Activated naive CD8-positive, alpha-beta T cell treated with anti-CD3 and anti-CD28 coated beads for 36 hours (primary cell): ENCODE measurements at places on chromosomes 1 and 21. TPM values are rescaled to one million over a fixed set of nuclear protein-coding genes. Genes with fewer than 3 reads are reported as not detected.

- no peak overlapping the region for H3K27ac ChIP-seq
- no peak for DNase-seq
- peaks cover 5% of the 10 kb centered on the region for H3K36me3 ChIP-seq
- H3K4me1 ChIP-seq = no peaks in the 10 kb centered on the region
- H3K4me3 ChIP-seq = no peak overlapping the region
These were observed 113.1 kb upstream of the BMP8A start for GRCh38 chr1:39378377-39378776.

GRCh38 chr1:205967554-205968335 is 24.5 kb upstream of the SLC26A9 start:
- no peaks in the 10 kb centered on the region for H3K4me1 ChIP-seq
- H3K36me3 ChIP-seq = no peaks in the 10 kb centered on the region
- H3K27ac ChIP-seq = no peak overlapping the region
- no peak overlapping the region for H3K4me3 ChIP-seq
- H3K27me3 ChIP-seq = no peaks in the 10 kb centered on the region

- no peaks in the 10 kb centered on the region for H3K36me3 ChIP-seq
- H3K27ac ChIP-seq = no peak overlapping the region
- no peaks in the 10 kb centered on the region for H3K4me1 ChIP-seq
- no peak for DNase-seq
- no peak overlapping the region for H3K4me3 ChIP-seq
These were observed 785.1 kb downstream of the LTN1 start for GRCh38 chr21:28207436-28208173.

Gene TINAGL1
- total RNA-seq = not detected

DNA sequence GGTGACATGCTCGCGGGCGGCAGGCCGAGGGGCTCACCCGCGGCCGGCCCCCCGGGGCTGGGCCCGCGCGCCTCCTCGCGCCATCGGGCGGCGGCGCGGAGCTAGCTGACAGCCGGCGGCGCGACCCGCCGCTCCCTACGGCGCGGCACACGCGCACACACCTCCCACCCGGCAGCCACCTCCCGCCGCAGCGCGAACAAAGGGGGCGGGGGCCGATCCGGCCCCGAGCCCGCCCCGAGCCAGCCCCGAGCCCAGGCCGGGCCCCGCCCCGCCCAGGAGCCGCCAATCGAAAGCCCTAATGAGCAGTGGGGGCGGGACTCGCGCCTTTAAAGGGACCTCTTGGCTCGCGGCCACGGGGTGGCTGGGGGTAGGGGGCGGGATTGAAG is at the start of gene KIF21B:
TSS of gene KIF21B (minus strand) at position 198 of the 386 bp plus-strand sequence. CDS start 331 bp downstream, outside the sequence.
- H3K27me3 ChIP-seq = no peaks in the 10 kb centered on the region
- H3K27ac ChIP-seq = peak within 1 kb of the TSS; percentile 100
- H3K4me1 ChIP-seq = peaks cover 65% of the 10 kb centered on the region
- H3K4me3 ChIP-seq = peak within 1 kb of the TSS; percentile 98

Gene UBL4B
- total RNA-seq = not detected

Gene ADAM15
- 32.5 TPM for total RNA-seq

DNA sequence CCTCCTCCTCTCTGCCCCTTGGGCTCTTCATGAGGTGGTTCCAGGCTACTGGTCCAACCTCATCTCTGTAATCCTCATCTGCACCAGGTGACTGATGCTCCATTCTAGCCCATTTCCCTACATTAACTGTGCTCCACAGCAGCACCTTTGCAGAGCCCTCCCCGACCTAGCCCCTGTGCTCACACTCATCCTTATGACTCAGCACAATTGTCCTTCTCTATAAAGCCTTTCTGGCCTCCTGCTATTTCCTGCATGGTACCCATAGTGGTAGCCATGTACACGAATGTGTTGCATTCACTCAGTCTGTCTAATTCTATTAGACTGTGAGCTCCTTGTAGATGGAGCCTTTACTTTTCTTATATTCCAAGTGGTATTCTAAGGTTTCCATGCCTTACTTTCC is 339.0 kb downstream of the DISC1 start:
- H3K27me3 ChIP-seq = no peaks in the 10 kb centered on the region
- H3K4me3 ChIP-seq = no peak overlapping the region
- H3K4me1 ChIP-seq = no peaks in the 10 kb centered on the region
- H3K36me3 ChIP-seq = peaks cover 25% of the 10 kb centered on the region
- DNase-seq = no peak

Gene TRAF3IP3
- total RNA-seq = 204 TPM

Gene NAXE
- 68.2 TPM for total RNA-seq

Gene ADCY10
- total RNA-seq = not detected

Gene KCNJ9
- 0.04 TPM for total RNA-seq

- no peak for DNase-seq
- H3K27me3 ChIP-seq = no peaks in the 10 kb centered on the region
- no peak overlapping the region for H3K4me3 ChIP-seq
- no peak overlapping the region for H3K27ac ChIP-seq
- H3K4me1 ChIP-seq = peaks cover 2% of the 10 kb centered on the region
These were observed 30.6 kb upstream of the KCNE2 start for GRCh38 chr21:34333121-34333739.

Gene YBX1
- 1,441 TPM for total RNA-seq

DNA sequence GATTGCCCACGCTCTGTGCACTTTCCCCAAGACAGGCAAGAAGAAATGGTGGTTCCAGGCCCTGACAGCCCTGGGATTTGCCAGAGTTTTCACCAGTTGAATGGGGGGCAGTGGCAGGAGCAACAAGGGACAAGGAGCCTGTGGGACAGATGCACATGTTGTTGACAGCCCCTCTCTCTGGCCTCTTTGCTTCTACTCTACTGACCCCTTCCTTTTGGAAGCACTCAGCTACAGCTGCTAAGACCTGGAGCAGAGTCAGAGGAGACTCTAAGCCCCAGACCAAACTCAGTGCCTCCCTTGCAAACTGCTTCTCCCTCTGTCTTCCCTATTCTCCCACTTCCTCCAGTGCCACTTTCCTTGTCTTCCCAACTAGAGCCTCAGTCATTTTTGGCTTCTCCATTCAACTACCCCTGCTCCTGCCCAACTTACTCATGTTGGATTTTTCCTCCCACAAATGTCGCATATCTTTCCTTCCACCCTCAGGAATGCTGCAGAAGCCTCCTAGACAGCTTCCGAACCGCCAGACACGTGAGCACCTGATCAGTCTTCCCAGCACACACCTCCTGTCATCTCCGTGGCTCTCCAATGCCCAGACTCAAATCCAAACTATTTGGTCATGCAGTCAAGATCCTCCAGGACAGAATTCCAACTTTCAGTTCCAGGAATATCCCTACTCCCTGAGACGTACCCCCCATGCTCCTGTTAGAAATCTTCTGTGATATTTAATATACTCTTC is 9.1 kb downstream of the INKA2 start:
- H3K27me3 ChIP-seq = no peaks in the 10 kb centered on the region
- no peak overlapping the region for H3K4me3 ChIP-seq
- no peaks in the 10 kb centered on the region for H3K36me3 ChIP-seq
- no peaks in the 10 kb centered on the region for H3K4me1 ChIP-seq
- no peak overlapping the region for H3K27ac ChIP-seq

Gene PATJ
- 8.9 TPM for total RNA-seq

Gene OPTC
- not detected for total RNA-seq

DNA sequence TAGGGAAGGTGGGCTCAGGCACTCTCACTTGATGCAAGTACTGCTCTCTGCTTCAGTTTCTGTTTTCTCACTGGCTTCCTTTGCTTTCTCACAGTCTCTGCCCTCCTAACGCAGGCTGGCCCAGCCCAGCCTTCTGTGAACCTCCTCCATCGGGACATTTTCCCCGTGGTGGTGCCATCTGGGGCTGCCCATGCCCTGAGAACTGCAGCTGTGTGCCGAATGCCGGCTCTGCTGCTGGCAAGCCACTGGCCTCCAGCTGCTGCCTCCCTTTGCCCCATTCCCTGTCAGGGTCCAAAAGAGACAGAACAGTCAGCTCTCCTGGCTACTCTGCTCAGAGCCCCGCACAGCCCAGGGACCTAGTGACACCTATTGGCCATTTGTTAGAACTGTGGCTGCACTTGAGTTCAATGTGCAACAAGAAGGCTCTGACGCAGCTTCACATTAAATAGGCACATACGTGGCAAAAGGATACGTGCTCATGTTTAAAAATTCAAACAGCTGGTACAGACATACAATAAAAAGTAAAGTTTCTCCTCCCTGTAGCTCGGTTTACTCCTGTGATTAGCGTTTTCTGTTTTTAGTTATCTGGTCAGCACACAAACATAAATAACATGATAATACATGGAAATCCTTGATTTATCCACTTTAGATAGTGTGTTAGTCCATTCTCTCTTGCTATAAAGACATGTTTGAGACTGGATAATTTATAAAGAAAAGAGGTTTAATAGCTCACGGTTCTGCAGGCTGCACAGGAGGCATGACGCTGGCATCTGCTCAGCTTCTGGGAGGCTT is 46.6 kb downstream of the FCRL5 start:
- no peaks in the 10 kb centered on the region for H3K4me1 ChIP-seq
- H3K27ac ChIP-seq = no peak overlapping the region
- H3K36me3 ChIP-seq = no peaks in the 10 kb centered on the region
- H3K27me3 ChIP-seq = peaks cover 14% of the 10 kb centered on the region
- H3K4me3 ChIP-seq = no peak overlapping the region

Gene OR2M3
- not detected for total RNA-seq

Gene ANXA9
- not detected for total RNA-seq

GRCh38 chr21:29034678-29035077 is 10.2 kb downstream of the USP16 start:
- H3K4me3 ChIP-seq = no peak overlapping the region
- H3K27ac ChIP-seq = no peak overlapping the region
- H3K27me3 ChIP-seq = no peaks in the 10 kb centered on the region
- H3K36me3 ChIP-seq = peaks cover 16% of the 10 kb centered on the region

DNA sequence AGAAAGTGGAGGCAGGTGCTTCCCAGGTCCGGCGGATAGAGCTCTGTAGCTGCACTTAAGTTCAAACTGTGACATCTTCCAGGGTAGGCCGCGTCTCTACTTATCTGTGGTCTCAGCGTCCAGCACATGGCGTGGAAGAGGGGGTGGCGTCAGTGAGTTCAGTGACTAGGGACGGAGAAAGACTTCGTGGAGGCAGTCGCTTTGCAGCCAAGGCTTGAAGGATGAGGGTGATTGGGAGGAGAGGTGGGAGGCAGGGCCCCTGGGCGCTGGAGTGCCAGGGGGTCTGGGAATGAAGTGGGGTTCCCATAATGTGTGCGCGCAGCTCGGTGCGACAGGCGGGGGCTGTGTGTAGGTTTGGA is 444 bp upstream of the AGO1 start:
- no peak overlapping the region for H3K27ac ChIP-seq
- peak overlapping the region; percentile 61 for H3K4me3 ChIP-seq

DNA sequence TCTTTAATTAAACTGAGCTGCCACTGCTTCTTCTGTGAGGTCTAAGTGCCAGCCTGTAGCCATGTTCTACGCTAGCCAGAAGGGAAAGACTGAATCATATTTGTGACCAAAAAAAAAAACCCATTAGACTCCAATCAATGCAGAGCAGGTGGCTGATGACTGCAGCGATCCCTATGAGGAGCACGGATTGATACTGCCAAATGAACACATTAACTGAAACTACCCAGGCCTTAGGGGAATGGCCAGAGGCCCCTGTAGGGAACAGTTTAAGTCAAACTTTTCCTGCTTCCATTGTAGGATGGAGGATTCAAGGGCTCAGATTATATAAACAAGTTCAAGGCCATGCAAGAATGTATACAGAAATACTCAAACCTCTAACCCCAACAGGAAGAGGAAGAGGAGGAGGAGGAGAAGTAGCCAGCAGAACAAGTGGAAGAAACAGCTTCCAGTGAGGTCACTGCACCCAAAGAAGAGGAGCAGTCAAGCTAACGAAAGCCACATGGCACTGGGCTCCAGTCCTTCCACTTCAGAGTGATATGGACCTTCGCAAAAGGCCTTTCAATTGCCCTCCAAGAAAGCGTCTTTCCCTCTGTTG is 328.3 kb downstream of the SMYD3 start:
- no peaks in the 10 kb centered on the region for H3K27me3 ChIP-seq
- no peak overlapping the region for H3K27ac ChIP-seq
- H3K4me1 ChIP-seq = peaks cover 2% of the 10 kb centered on the region

- no peak for DNase-seq
- no peaks in the 10 kb centered on the region for H3K4me1 ChIP-seq
- no peaks in the 10 kb centered on the region for H3K36me3 ChIP-seq
- H3K27me3 ChIP-seq = no peaks in the 10 kb centered on the region
- H3K4me3 ChIP-seq = no peak overlapping the region
These were observed 685.9 kb downstream of the MATN1 start for GRCh38 chr1:30037251-30038118.
